Stimulated activated CD4-positive, alpha-beta T cell treated with anti-CD3 and anti-CD28 coated beads, Interleukin-4, amount 100 ng/mL, for 1 hour (primary cell): ENCODE measurements at places on chromosomes 4 and X.

DNA sequence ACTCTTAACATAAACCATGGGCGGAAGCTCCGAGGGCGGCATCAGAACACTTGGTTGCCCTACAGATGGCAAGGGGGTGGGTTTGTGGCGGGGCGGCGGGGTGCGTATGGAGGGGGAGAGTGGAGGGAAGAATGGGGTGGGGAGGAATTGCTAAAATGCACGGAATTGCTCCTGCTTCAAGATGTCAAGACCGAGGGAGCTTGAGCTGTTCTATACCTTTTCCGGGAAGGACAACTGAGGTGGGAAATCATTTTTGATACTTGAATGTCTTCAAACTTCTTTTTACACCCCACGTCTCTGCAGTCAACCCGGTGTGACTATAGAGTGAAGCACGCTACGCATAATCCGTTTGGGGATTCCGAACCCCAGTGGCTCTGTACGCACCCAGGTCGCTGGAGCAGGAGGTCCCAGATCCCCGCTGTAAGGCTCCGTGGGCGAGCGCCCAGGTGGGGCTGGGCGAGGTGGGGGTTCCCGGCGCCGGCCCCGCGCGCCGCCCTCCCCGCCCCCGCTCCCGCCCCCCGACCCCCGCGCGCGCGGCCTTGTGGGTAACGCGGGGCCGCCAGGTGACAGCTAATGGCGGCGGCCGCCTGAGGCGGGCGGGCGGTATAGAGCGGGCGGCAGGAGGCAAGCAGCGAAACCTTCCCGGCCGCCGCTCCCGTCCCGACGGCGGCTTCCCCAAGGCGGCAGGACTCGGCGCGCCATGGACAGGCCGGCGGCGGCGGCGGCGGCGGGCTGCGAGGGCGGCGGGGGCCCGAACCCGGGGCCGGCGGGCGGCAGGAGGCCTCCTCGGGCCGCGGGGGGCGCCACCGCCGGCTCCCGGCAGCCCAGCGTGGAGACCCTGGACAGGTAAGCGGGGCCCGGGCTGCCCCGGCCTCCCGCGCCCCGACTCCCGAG is at the start of gene MTMR1:
Gene MTMR1 (plus strand): TSS at position 566 of the 894 bp plus-strand sequence. CDS start 135 bp downstream, at position 701.
- DNase-seq = peak; percentile 62

DNA sequence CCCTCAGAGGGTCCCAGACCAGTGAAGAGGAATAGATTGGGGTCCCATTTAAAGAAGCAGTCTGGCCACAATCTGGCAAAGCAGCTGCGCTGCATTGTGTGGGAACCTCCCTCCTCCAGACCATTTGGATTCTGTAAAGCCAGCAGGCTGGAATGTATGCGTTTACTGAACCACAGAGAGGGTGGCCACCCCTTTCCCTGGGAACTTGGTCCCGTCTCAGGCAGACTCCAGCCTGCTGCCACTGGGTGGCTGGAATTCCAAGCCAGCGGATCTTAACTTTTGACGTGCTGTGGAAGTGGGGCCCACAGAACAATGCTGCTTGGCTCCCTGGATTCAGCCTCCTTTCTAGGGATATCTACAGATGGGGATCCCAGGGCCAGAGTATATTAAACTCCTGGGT is 307.2 kb downstream of the DACH2 start:
- no peak for DNase-seq

- no peak for DNase-seq
Measured at GRCh38 chr4:2443061-2443730, 24.4 kb downstream of the CFAP99 start.

DNA sequence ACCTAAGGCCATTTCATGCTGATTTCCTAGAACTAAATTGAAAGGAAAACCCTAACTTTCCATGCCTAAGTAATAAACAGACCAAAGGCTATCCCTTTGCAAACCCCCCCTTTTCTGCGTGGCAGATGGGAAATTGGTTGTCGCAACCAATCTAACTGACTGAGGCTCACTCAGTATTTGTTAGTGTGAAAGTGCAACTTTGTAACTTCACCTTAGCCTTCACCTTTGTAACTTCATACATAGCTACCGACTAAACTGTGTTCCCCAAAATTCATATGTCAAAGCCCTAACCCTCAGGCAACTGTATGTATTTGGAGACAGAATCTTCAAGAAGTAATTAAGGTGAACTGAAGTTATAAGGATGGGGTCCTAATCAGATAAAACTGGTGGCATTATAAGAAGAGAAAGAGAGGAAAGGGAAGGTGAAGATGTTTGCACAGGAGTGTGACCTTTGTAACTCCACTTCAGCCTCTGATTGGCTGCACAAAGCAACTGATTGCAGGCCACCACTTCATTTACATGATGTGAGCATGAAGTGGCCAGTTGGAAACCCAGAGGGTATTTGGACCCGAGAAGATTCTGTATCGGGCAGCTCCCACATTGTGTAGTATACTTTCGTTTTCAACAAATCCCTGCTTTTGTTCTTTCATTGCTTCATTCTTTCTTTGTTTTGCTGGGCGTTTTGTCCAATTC is 4.9 kb upstream of the TMEM33 start:
- DNase-seq = no peak

- DNase-seq = no peak
Measured at GRCh38 chr4:121737846-121738554, 27.0 kb downstream of the SMIM43 start.

GRCh38 chr4:147589586-147589985 is 27.6 kb upstream of the TMEM184C start:
- DNase-seq = no peak

- no peak for DNase-seq
Measured at GRCh38 chr4:126807132-126807531, 825.6 kb upstream of the INTU start.

- DNase-seq = peak; percentile 54
Measured at GRCh38 chrX:24479924-24480323, 14.8 kb downstream of the PDK3 start.

GRCh38 chrX:16511796-16512776 is 137.9 kb upstream of the S100G start:
- no peak for DNase-seq

DNA sequence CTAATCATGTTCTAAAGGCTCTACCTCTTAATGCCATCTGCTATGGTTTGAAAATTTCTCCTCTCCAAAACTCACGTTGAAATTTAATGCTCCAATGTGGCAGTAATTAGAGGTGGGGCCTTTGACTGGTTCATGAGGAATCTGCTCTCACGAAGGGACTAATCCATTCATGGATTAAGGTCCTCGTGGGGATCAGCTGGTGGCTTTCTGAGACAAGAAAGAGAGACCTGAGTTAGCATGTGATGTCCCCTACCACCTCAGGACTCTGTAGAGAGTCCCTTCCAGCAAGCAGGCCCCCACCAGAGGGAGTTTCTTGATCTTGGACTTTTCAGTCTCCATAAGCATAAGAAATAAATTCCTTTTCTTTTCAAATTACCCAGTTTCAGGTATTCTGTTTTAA is 65.3 kb downstream of the WDFY3 start:
- DNase-seq = no peak

GRCh38 chrX:10617999-10618351 is 2.4 kb downstream of the MID1 start:
- no peak for DNase-seq

DNA sequence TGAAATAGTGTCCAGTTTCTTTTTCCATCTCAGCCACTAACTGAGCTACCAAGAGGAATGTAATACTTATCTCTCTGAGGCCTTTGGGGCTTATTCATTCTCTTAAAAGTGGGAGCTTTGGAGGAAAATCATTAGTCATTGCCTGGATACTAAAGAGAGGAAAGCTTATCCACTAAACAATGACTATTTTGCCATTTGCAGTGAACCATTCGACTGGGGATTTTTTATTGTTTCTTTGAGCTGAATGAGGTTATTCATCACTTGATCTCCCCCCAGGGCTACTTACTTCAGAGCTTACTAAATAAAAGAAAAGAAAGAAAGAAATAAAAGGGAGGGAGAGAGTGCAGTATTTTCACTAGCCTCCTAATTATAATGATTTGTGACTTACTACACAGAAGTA is 1329.5 kb upstream of the TENM3 start:
- no peak for DNase-seq

- DNase-seq = no peak
Measured at GRCh38 chr4:114547340-114548134, 51.1 kb upstream of the UGT8 start.

GRCh38 chr4:37805091-37805490 is 21.4 kb upstream of the PGM2 start:
- no peak for DNase-seq

DNA sequence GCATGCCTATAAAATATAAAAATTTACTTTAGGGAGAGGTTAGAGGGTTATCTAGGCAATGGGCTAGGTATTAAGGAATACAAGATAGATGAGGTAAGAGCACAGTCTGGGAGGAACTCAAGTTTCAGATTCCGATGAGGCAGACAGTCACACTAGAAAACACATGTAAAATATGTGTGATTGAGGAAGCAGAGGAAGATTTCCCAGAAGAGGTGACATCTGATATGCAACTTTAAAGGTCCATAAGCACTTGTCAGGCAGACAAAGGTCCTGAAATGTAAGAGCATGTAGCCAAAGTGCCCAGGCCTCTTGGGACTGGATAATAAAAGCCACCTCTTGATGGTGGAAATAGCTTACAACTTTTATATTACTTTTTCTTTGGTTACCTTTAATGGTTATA is 81.1 kb upstream of the AADAT start:
- no peak for DNase-seq

DNA sequence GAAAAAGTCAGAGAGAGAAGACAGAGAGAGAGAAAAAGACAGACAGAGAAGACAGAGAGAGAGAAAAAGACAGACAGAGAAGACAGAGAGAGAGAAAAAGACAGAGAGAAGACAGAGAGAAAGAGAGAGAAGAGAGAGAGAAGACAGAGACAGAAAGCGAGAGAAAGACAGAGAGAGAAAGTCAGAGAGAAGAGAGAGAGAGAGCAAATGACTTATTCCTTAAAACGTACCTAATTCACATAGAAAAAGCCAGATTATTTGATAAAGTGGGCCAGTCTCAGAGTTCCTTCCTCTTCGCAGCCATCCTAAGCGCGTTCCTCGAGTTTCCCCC is 7.4 kb upstream of the SHOX start:
- no peak for DNase-seq

GRCh38 chr4:41072021-41072777 is 142.1 kb downstream of the APBB2 start:
- no peak for DNase-seq

GRCh38 chrX:47643926-47644325 is 6.4 kb downstream of the ELK1 start:
- DNase-seq = no peak

GRCh38 chr4:155208258-155209054 is at the start of gene NPY2R:
TSS of gene NPY2R (plus strand) at chr4:155208636. CDS start at chr4:155213940, 5,304 bp downstream.
- no peak for DNase-seq

- DNase-seq = no peak
Measured at GRCh38 chrX:131970347-131970746, 52.8 kb upstream of the STK26 start.

DNA sequence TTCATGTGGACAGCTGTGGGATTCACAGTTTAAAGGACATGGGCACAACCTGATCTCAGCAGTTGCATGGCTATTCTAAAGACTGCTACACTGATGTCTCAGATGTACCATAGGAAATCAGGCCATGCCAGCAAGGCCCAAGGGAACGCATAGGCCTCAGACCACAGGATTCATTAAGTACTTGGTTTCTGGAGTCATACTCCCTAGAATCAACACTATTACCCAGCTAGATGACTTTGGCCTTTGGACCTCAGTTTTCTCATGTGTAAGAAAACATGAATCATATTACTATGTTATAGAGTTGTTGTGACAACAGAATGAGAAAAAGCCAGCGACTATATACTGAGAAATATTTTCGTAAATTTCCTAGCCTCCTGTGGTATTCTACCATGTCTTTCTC is 67.9 kb downstream of the NHS start:
- DNase-seq = no peak
